ENCODE measurements at places on chromosomes 3 and 15.

GRCh38 chr15:69854521-69855181 lies 243.1 kb downstream of the TLE3 start:
- no peak for DNase-seq

GRCh38 chr15:58206151-58206550 lies 68.0 kb downstream of the AQP9 start:
- DNase-seq = no peak

GRCh38 chr15:66894363-66894762 lies 171.0 kb upstream of the SMAD3 start:
- no peak for DNase-seq

DNA sequence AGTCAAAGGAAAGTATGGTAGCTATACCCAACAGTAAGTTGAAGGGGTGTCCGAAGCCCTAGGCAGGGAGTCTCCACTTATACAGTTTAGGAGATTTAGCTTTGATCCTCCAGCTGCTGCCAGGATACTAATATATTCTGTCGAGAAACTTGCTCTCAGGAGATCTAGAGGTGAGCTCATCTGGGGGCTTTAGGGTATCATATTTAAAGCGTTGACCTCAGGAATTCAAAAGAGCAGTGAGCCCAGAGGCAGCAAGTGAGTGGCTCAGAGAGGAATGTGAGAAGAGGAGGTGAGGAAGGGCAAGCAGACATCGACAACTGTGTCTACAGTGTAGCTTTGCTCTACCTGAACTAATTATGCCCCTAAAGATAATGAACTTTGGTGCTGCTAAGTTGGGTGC lies 245.1 kb upstream of the LRTM1 start:
- no peak for DNase-seq

DNA sequence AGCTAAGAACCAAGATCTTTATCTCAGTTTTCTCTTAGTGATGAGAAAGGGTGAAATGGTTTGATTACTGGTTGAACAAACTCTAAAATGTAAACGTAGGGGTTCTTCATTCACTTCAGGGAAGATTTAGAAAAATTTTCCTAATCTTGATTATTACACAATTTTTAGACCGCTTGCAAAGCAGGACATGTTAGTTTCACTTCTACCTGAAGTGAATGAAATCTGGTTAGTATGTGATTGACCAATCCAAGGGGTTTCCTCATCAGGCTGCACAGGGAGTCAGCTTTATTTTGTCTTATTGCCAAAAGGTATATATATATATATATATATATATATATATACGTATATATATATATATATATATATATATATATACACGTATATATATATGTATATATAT lies 740.4 kb downstream of the TUSC7 start:
- no peak for DNase-seq

DNA sequence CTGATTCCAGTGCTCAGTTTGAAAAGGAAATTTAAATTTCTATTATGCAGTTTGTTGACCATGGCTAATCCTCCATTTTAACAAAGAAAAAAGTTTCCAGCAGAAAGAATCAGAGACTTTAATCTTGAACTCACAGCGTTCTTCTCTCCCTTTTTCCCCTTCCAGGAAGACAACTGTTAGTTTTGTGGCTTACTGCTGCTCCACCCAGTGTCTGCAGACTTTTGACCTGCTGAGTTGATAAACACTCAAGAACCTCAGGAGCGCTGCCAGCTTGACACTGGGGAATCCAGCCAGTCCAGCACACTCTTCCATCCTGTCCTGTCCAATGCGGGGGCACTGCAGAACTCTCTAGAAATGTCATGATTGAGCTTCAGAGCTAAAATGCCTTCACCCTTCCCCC lies 134.6 kb downstream of the LRRC28 start:
- DNase-seq = no peak

DNA sequence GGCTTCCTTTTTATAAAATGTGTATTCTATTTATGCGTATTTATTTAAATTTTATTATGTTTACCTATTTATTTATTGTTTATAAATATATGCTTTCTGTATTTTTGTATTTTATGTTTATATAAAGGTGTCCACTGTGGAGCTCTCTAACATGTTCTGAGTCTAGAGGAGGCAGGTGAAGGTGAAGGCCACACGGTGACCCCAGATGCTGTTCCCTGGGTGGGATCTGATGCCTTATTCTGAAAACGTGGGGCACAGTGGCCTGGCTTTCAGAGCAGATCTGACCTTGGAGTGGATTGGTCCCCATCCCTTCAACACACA lies 104.7 kb upstream of the SLC7A14 start:
- no peak for DNase-seq

GRCh38 chr15:31236184-31237042 lies 90.2 kb upstream of the KLF13 start:
- peak; percentile 81 for DNase-seq
